Subcutaneous preadipocyte (primary cell): ENCODE measurements at places on chromosomes 6 and 20. TPM values are rescaled to one million over a fixed set of nuclear protein-coding genes. Genes with fewer than 3 reads are reported as not detected.

The TRAPPC3L gene
- not detected in 2 replicates for total RNA-seq

The FLRT3 gene
- 0.78 and 1.5 TPM in 2 replicates for total RNA-seq

The SIRPD gene
- total RNA-seq, result not detected in 2 replicates

The APOM gene
- total RNA-seq, result 0.59 and 1.1 TPM in 2 replicates

The CDS2 gene
- 18.0 and 21.1 TPM in 2 replicates for total RNA-seq

The HLA-DOA gene
- total RNA-seq, result under 0.01 TPM in 1 of 2 replicates, not detected in the other

The PRDM1 gene
- 0.78 and 1.1 TPM in 2 replicates for total RNA-seq

The FNDC1 gene
- 0.20 and 0.37 TPM in 2 replicates for total RNA-seq

The POPDC3 gene
- 23.7 and 24.6 TPM in 2 replicates for total RNA-seq

The PRR18 gene
- not detected in 2 replicates for total RNA-seq

The HAO1 gene
- total RNA-seq, result not detected in 2 replicates

The TSPYL4 gene
- total RNA-seq, result 9.2 and 11.5 TPM in 2 replicates

The SSTR4 gene
- not detected in 2 replicates for total RNA-seq
